A549 treated with ZK216348 at 1 μM for 4 hours (cell line): ENCODE measurements at places on chromosomes 7 and 10. TPM values are rescaled to one million over a fixed set of nuclear protein-coding genes. Genes with fewer than 3 reads are reported as not detected.

TNKS2 gene
- total RNA-seq = 10.7 to 23.9 TPM (median 20.0 TPM) in 5 replicates

FGFBP3 gene
- total RNA-seq = 1.7 to 3.2 TPM (median 2.5 TPM) in 5 replicates

WNT16 gene
- 0.07 to 0.19 TPM (median 0.13 TPM) in 4 of 5 replicates, not detected in the other for total RNA-seq

CAV1 gene
- 448 to 635 TPM (median 529 TPM) in 5 replicates for total RNA-seq

NDUFB8 gene
- 233 to 319 TPM (median 265 TPM) in 5 replicates for total RNA-seq

NPFFR1 gene
- not detected in 5 replicates for total RNA-seq

LRRC18 gene
- total RNA-seq = not detected in 5 replicates

ICA1 gene
- 1.0 to 3.1 TPM (median 2.1 TPM) in 5 replicates for total RNA-seq

PIP gene
- 0.51 to 0.75 TPM (median 0.71 TPM) in 3 of 5 replicates, not detected in the others for total RNA-seq

CC2D2B gene
- 0.22 TPM in 1 of 5 replicates, not detected in the others for total RNA-seq

RADIL gene
- total RNA-seq = 0.62 to 2.3 TPM (median 2.0 TPM) in 5 replicates

HYAL4 gene
- 0.08 to 0.09 TPM in 2 of 5 replicates, not detected in the others for total RNA-seq

ZCCHC24 gene
- total RNA-seq = 2.5 to 4.7 TPM (median 4.0 TPM) in 5 replicates

DLX5 gene
- not detected in 5 replicates for total RNA-seq

LOXL4 gene
- 1.0 to 1.5 TPM (median 1.4 TPM) in 5 replicates for total RNA-seq

BTBD16 gene
- 0.22 to 0.92 TPM (median 0.58 TPM) in 5 replicates for total RNA-seq

CALML3 gene
- total RNA-seq = not detected in 5 replicates

UCMA gene
- total RNA-seq = not detected in 5 replicates

GPNMB gene
- total RNA-seq = 2.2 to 4.8 TPM (median 2.8 TPM) in 5 replicates

ZNF746 gene
- 13.8 to 20.3 TPM (median 19.1 TPM) in 5 replicates for total RNA-seq

NFE2L3 gene
- 6.6 to 12.5 TPM (median 8.4 TPM) in 5 replicates for total RNA-seq

LIPN gene
- not detected in 5 replicates for total RNA-seq

FIS1 gene
- total RNA-seq = 113 to 155 TPM (median 140 TPM) in 5 replicates

AOC1 gene
- 0.06 TPM in 1 of 5 replicates, not detected in the others for total RNA-seq
